ENCODE measurements at places on chromosomes 13 and 19. TPM values are rescaled to one million over a fixed set of nuclear protein-coding genes. Genes with fewer than 3 reads are reported as not detected.

- no peak for DNase-seq
Observed at GRCh38 chr13:42113478-42113877, 65.0 kb downstream of the DGKH start.

DNA sequence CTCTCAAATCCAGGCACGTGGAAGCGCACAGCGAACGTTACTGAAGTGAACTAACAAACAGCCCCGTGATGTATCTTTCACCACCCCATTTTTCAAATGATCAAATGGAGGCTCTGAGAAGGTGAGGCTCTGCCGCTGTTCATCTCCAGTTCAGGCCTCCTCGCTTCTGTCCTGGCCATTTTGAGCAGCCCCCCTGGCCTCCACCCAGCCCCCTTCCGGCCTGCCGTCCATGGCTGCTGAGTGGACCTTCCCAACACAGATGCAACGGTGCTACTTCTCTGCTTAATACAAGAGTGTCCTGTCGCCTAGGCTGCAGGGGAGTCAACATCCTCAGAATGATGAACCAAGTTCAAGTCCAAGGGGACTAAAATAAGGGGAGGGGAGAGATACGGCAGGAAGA is 9.7 kb downstream of the SYDE1 start:
- no peak for DNase-seq

DNA sequence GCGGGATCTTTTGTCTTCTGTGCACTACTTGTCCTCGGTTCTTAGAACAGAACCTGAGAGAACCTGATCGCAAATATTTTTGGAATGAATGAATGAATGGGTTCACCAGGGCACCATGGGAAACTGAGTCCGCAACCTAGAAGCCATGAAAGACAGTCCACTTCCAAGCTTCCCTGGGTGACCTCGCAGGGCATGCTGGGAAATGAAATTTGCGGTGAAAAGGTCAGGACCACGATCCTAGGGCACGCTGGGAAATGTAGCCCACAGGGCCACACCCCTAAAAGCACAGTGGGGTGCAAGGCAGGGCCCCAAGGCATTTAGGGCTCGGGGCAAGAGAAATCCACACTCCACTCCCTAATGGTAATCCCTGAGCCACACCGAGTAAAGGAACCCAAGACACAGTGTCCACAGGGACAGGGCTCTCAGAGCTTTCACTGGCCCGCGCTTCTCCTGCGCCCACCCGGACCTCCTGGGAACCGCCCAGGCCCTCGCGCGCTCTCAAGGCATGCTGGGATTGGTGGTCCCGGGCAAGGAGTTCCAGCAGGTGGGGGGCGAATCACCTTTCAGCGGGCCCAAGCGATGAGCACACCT is 1.1 kb upstream of the PPP1R12C start:
- DNase-seq: peak; percentile 79

GRCh38 chr13:109454167-109454917 is 332.0 kb downstream of the IRS2 start:
- DNase-seq: no peak

DNA sequence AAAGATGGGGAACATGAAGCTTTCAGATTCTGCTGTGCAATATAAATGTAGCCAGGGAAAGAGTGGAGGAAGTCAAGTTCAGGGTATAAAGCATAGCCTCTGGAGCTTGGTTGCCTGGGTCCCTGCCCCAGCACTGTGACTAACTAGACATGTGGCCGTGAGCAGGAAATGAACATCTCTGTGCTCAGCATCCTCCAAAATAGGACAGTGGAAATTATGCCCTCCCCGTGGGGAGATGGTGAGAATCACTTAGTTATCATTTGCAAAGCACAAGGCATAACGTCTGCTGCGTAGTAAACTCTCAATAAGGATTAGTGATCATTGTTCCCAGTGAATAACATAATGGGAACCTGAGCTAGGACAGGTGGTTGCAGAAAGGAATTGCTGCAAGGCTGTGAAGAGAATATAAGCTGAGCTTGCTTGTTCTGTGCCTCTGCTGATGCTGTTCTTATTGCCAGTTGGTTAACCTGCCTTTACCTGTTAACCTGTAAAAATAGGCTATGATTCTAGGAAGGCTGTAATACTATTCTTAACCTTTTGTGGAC is 441.0 kb downstream of the COG6 start:
- no peak for DNase-seq

DNA sequence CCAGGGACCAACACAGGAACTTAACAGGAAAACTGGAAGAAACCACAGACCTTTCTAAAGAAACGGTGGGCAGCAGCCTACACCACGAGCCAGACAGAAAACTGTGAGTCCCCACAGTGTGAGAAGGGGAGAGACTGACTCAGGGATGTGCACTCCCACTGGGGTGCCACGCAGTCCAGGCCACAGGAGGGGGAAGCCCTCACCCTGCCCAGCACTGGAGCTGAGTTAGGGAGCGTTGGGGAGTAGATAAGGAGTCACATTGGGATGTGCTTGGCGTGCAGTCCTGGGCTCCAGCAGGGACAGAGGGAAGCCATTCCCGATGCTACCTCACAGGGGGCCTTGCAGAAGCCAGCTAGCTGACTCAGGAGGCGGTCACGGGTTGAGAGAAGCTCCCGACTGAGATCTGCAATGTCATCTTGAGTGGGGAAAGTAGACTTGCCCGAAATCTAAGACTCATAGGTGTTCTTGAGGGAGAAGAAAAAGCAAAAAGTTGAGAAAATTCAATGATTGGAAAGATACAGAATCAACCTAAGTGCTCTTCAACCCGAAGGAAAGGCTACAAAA is 17.3 kb downstream of the SIGLEC8 start:
- no peak for DNase-seq

DNA sequence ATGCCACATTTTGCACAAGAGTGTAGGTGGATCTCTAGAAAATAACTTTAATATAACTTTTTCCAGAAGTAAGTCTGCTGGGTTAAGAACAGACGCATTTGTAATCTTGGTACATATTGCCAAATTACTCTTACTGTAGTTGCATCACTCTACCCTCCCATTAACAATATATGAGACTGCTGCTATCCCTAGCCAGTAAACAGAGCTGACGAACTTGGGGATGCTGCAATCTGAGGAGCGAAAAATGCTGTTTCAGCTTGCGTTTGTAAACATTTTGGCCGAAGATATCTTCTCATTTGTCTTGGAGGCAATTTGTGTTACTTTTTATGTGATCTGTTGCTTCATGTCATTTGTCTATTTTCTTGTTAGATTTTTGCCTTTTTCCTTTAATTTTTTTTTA is 1482.8 kb downstream of the OLFM4 start:
- DNase-seq: no peak

- no peak for DNase-seq
Observed at GRCh38 chr13:63517371-63517770, 2101.7 kb upstream of the PCDH20 start.

DNA sequence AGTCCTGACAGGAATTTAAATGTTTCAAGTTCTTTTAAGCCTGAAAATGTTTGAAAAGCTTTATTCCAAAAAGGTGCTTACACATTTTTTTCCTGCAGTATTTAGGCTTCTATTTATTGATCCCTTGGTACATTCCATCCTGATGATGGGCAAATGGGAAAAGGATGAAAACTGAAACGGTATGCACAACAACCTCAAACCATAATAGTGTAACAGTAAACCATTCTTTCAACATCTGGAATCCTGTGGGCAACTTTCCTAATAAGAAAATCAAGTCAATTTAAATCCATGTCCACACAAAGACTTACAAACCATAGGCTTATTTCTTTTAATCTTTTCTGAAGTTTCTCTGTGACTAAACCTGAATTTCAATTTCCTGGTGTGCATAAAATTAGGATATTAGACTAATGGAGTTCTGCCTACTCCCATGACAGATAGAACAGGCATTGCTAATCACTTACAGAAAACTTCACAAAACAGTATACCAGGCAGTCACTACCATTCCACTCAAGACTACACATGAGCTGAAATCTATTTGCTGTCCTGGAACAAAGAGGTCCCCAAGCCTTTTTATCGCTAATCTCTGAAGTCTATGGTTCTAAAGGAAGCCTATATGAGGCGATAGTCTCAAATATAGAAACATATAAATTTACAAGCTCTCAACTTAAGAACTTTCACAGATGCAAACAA is 103.3 kb downstream of the DLEU7 start:
- no peak for DNase-seq

GRCh38 chr13:107883561-107884175 is 331.7 kb downstream of the LIG4 start:
- DNase-seq: no peak

DNA sequence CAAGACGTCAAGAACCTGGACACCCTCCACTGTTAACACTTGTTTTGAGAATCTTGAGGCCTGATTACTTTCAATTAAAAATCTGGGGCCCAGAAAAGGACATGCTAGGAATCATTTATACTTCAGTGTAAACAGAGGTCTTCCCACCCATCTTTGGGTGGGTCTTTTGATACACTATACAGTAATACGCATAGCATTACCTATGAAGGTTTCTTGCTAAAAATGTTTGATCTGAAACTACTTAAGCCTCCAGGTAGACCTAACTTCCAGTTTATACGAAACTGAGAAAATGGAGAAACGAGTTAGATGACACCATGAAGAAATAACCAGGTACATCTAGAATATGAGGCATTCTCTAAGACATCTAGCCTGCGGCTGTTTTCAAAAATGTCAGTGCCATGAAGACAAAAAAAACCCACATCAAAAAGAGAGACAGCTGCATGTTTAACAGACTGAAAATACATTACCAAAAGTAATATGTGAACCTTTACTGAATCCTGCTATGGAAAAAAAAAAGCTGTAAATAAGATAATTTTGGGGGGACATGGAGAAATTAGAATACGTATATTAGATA is 36.6 kb downstream of the TGDS start:
- DNase-seq: no peak

DNA sequence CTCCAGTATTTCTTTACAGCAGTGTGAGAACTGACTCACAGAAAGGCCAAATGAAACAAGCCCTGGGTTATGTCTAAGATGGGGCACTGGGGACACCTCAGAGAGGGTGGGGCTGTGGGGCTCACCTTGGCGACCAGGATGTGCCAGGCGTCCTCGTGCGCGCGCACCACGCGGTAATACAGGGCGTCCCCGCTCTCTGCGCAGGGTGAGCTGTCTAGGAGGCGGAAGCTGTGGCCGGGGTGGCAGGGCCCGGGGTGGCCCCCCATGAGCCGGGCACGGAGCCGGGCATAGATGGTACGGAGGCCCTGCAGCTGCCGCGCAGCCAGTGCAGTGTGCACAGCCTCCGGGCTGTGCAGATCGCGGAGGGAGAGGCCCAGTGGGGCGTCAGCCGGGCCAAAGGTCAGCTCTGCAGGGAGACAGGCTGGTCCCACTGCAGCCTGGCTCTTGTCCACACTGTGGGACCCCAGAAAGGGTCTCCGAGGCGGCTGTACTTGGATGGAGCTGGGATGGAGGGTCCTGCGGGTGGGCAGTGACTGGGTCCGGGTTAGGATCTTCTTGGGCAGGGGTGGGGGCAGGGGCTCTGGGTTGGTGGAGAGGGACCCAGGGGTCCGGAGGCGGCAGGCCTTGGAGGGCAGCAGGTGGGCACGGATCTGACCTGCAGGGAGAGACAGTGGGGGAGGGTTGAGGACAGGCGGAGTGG is 3.4 kb downstream of the PEAK3 start:
- DNase-seq: no peak

DNA sequence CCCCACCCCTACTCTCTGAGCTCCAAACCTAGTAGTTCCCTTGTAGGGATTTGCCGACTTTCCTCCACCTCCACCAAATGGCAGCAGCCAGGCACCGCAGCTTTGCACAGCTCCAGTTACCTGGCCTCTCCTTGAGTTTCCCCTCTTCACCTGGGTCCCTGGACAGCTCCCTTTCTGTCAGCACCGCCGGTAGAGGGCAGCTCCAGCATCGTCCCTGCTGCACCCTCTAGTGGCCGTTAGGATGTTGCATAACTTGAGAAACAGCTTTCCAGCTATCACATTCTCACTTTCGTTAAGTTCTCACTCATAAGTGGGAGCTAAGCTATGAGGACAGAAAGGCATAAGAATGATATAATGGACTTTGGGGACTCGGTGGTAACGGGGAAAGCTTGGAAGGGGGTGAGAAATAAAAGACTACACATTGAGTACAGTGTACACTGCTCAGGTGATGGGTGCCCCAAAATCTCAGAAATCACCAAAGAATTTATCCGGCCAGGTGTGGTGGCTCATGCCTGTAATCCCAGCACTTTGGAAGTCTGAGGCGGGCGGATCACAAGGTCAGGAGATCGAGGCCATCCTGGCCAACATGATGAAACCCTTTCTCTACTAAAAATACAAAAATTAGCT is 60.4 kb upstream of the OLFM4 start:
- DNase-seq: peak; percentile 65

DNA sequence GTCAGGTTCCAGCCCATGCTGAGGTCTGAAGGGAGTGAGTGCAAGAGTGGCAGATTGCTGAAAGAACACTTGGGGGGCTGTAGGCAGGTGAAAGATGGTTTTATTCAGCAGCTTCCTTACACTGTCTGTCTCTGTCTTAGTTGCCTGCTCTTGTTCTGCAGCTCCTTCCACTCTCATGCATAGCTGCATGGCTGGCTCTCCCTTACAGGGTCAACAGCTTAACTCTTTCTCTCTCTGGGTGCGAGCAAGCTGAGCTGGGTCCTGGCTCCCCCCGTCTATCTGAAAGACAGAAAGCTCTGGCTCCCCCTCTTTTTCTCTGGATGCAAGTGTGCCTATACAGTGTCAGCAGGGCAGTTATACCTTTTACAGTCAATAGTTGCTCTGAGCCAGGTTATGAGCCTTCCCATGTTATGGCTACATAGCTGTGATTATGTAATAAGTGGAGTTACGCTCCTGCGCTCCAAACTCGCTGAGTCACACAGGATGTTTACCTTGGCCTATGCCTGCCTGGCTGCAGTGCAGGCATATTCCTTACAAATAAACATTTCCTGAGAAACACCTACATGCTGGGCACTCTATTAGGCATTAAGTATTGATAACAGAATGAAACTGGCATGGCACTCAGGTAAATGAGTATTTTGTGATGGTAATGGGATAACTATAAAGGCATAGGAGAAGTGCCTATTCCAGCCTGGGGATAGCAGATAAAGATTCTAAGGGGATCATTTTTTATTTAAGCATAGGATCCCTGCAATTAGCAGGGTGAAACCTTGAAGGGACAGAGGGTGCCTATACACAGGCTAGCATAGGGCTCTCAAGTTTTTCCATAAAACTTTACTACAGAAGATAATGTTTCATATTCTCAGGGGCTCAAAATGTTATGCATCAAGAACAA is 826.9 kb upstream of the PCDH9 start:
- DNase-seq: no peak

- DNase-seq: no peak
Observed at GRCh38 chr13:77374786-77375185, 47.9 kb upstream of the MYCBP2 start.

Gene PPFIA3
- 2.6 TPM for polyA plus RNA-seq

Gene ZNF324B
- 0.53 TPM for polyA plus RNA-seq

Gene GPR183
- polyA plus RNA-seq: 4.3 TPM

Gene TMEM238
- 0.47 TPM for polyA plus RNA-seq

Gene DENND1C
- polyA plus RNA-seq: 0.99 TPM

Gene CEACAM20
- polyA plus RNA-seq: not detected

Gene DIS3
- polyA plus RNA-seq: 8.0 TPM

Gene GRIK5
- polyA plus RNA-seq: not detected

Gene TEX101
- not detected for polyA plus RNA-seq

Gene SLC46A3
- 27.9 TPM for polyA plus RNA-seq

Gene COQ8B
- polyA plus RNA-seq: 30.6 TPM
